ENCODE measurements at places on chromosomes 2 and 18. TPM values are rescaled to one million over a fixed set of nuclear protein-coding genes. Genes with fewer than 3 reads are reported as not detected.
A peak's percentile ranks its signal among the peaks of the same experiment; 100 is the strongest.

DNA sequence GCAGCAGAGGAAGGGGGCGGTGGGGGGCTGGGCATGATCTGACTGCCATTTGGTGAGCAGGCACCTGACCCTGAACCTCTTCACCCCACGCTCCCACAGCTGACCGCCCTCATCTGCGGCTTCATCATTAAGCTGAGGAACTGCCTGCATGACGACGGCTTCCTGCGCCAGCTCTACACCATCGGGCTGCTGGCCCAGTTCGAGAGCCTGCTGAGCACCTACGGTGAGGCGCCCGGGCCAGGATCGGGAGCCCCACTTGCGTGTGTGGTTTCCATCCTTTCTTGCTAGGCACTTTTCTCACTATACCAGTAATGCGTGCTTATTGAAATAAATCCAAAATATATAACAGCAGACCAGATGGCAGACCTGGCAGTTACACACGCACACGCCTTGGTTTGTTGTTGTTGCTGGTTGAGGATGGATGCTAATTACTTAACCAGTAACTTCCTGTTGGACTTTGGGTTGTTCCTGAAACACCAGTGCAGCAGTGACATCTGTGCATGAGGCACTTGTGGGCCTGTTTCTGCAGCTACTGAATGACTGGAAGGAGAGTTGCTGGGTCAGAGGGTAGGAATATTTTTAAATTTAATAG is 43.7 kb downstream of the COA5 start:
- no peak for DNase-seq

DNA sequence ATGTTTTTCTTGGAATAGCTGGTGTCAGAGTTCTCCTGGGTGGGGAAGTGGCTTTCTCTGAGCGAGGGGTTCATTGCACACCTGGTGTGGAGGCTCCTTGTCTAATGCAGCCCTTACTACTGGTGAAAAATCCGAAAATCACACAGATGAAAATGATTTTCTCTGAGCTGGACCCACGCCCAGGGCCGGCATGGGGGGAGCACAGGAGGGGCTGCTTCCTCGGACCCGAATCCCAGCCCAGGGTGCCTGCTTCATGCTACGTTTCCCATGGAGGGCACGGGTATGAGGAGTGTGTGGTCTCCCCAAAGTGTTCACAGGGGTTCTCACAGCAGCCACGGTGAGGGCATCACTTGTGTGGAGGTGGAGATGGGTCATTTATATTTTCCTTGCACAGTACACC is 288.0 kb upstream of the HDAC4 start:
- DNase-seq = no peak

GRCh38 chr2:80365762-80366161 is 61.2 kb upstream of the LRRTM1 start:
- DNase-seq = no peak

DNA sequence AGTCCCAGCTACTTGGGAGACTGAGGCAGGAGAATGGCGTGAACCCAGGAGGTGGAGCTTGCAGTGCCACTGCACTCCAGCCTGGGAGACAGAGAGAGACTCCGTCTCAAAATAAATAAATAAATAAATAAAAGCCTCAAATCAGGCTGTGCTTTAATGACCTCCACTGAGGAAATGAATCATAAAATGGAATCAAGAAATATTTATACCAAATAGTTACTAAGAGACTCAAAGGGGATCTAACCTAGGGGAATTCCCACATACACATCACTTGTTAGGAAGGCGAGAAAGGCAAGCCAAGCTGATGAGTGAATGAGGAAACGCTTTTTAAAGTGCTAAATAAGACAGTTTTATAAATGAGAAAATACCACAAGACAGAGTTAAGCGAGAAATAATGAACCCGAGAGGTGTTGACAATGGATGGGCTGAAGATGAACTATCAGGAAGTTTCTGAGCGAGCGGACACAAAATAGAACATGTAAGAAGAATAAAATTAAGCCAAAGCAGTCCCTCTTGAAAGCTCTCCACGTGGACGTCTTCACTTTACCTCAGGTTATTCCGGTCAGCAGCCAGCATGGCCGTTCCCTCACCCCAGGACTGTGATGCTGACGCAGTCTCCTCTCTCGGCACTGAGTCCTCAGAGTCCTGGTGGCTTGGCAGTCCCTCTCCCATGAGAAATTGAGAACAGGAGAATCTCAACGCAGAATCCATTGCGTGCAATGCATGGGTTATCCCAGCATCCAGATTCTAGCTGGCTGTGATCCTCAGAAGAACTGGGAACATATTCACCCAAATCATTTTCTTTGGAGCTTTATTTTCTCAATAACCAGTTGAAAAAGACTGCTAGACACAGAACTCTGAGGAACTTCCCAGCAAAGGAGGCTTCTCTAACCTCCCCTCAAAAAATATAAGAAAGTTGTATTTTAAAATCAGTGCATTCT is 22.3 kb downstream of the PXDN start:
- peak; percentile 92 for DNase-seq

- DNase-seq = no peak
These were observed 129.0 kb upstream of the ACVR2A start for GRCh38 chr2:147715807-147716206.

- no peak for DNase-seq
These were observed 41.0 kb downstream of the ROCK2 start for GRCh38 chr2:11303290-11304013.

DNA sequence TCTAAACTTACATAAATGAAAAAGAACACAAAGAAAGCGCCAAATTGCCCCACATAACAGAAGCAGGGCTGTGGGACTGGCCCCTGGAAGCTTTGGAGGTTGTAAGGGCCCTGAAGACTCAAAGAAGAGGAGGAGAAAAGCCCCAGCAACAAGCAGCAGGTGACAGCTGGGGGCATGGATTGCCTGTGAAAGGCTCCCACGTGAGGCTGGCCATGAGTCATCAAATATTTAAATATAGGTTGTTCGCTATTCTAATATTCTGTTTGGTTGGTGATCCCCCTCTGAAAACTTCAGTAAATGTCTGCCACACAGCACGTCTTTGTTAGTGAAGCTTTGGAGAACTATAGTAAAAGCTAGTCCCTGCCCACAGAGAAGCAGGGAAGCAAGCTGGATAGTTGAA is 132.4 kb downstream of the MREG start:
- no peak for DNase-seq

DNA sequence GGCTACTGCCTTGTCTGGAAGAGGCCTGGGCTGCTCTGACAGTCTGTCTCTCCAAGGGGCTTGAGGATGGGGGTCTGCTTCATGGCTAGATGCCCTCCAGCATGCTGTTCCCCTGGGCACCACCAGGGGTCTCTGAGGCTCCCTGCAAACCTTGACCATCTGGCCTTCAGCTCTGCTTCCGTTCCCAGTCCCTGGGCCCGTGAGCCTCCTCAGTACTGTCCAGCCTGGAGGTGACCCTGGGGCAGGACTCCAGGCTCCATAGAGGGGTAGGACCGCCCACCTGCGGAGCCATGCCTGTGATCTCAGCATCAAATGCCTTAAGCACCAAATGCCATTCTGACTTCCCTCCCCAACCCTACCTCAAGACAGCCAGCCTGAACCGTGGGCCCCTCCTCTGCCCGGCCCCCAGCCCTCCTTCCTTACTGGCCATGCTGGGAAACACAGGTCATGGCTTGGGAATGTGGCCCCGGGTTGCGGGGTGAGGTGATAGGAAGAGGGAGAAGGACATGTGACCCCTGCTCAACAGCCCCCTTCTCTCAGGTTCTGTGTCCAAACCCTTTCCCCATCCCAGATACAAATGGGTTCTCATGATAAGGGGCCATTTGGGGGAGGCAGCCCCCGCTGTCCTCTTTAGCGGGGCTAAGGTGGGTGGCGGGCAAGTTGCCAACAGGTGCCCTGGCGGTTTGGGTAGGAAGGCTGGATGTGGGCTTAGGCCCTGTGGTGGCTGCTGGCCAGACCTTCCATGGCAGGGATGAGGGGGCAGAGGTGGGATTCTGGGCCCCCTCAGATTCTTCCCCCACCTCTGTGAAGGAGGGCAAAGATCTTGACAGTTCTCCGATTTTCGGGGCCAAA is 25.0 kb downstream of the SPEG start:
- DNase-seq = peak; percentile 64

DNA sequence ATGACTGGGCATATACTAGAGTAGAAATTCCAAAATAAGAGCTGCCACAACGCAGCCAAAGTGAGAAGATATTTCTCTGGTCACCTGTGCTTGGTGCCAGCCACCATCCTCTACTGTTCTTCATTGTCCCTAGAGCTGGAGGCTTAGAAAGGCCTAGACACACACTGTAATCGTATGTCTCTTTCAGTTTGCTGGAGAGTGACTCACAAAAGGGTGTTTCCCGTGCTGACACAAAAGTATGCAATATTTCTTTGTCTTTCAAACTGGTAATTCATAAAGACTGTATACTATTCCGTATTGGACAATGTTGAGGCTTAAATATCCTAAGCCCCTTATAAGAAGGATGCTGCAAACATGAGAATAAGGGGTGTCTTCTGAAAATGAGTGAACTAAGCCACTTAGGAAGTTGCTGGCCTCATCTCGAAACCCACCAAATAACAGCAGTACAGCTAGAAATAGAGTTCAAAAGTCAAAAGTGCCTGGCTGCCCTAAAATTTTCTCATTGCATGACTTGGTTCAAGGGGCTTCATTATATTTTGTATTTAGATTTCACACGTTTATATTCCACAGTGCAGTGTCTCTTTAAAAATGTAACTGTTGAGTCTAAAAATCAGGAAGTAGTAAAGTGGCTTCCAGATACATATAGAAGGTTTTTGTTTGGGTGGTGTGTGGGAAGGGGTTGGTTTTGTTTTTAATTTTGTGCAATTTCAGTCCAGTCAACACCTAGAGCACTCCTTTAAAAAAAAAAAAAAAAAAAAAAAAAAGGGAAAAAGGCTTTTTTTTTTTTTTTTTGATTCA is 601.1 kb downstream of the ARHGAP15 start:
- DNase-seq = no peak

Gene SPATA3
- total RNA-seq = not detected

Gene TMEM169
- total RNA-seq = 0.25 TPM

Gene SPHKAP
- 0.81 TPM for total RNA-seq

DNA sequence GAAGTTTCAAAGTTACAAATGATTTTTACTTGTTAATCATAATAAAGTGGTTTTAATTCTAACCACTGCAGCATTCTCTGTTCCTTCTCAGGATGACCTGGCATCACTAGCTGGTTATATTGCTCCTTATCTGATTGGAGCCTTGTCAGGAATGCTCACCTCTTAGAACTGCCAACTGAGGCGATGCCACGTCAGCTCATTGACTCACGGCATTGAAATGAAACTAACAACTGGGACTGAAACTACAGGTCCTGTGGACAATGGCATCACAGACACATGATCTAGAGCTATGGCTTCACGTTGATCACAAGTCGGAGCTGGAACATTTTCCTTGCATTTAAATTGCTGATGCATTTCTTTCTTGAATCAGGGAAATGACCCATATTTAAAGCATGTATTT is 54.9 kb upstream of the MAP2 start:
- peak; percentile 98 for DNase-seq

Gene CRYGC
- not detected for total RNA-seq

Gene ZNF519
- total RNA-seq = 1.9 TPM

Measured in HFFc6 (cell line).